Activated T-cell treated with anti-CD3 and anti-CD28 coated beads, Interleukin-2, amount 50 U/mL, for 1 hour (primary cell): ENCODE measurements at places on chromosomes 13 and 19.
A peak's percentile ranks its signal among the peaks of the same experiment; 100 is the strongest.

GRCh38 chr19:610801-611480, 21.3 kb downstream of the HCN2 start:
- DNase-seq = peak; percentile 66

- DNase-seq = no peak
Measured at GRCh38 chr19:23263870-23264590, 13.8 kb upstream of the ZNF724 start.

GRCh38 chr13:85031771-85032170, 767.4 kb downstream of the SLITRK6 start:
- DNase-seq = no peak

DNA sequence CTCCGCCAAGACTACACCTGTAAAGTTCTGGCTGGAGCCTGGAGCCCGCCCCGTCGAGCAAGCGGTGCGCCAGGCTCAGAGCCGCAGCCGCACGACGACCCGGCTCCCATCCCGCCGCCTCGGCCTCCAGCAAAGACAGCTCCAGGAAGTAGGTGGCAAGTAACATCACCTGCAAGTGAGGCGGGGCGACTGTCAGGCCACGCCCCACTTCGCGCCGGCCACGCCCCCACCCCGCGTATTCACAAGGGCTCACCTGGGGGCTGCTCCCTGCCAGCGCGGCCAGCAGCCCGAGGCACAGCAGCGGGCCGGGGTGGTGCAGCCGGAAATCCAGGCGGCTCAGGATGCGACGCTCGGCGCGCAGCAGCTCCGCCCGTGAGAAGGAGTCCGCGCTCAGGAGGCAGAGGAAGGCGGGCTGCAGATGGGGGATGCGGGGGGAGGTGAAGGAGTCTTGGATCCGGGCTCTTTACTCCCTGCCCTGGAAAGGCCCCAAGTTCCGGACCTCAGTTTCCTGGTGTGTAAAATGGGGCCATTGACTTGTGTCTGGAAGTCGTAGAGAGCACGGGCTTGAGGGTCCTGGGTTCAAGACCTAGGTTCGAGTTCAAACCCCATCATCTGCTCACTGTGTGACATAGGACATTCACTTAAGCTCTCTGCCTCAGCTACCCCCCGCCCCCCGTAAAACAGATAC, 3.2 kb downstream of the CCNP start:
- DNase-seq = peak; percentile 62

- peak; percentile 82 for DNase-seq
Measured at GRCh38 chr19:12933287-12934072, at the start of gene FARSA. TSS of gene FARSA (minus strand) at chr19:12933711. CDS start at chr19:12933696, 15 bp downstream.

GRCh38 chr19:28322491-28322890, 890.5 kb downstream of the UQCRFS1 start:
- DNase-seq = no peak

GRCh38 chr13:40016953-40017660, 361.6 kb downstream of the COG6 start:
- DNase-seq = no peak

DNA sequence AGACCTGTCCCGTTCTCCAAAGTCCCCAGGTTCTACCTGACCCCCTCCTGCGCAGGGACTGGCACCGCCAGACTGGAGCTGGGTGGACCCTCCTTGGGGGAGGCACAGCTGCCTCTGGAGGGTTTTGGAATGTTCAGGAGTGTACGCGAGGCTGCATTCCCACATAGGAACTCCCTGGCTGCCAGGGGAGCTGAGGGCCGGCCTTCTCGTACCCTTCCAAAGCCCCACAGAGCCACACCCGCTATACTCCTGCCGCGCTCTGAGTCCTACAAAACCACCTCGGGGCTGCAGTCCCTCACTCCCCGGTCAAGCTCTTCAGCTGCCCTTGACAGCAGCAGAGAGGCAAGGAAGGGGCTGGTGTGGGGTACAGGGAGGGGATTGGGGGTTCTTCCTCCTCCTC, 484 bp upstream of the MUC16 start:
- DNase-seq = no peak

- DNase-seq = no peak
Measured at GRCh38 chr19:45508861-45509691, 1.8 kb downstream of the VASP start.

GRCh38 chr13:33556828-33557227, 261.1 kb upstream of the RFC3 start:
- DNase-seq = no peak

- DNase-seq = no peak
Measured at GRCh38 chr13:94613051-94613450, 11.4 kb downstream of the GPR180 start.

DNA sequence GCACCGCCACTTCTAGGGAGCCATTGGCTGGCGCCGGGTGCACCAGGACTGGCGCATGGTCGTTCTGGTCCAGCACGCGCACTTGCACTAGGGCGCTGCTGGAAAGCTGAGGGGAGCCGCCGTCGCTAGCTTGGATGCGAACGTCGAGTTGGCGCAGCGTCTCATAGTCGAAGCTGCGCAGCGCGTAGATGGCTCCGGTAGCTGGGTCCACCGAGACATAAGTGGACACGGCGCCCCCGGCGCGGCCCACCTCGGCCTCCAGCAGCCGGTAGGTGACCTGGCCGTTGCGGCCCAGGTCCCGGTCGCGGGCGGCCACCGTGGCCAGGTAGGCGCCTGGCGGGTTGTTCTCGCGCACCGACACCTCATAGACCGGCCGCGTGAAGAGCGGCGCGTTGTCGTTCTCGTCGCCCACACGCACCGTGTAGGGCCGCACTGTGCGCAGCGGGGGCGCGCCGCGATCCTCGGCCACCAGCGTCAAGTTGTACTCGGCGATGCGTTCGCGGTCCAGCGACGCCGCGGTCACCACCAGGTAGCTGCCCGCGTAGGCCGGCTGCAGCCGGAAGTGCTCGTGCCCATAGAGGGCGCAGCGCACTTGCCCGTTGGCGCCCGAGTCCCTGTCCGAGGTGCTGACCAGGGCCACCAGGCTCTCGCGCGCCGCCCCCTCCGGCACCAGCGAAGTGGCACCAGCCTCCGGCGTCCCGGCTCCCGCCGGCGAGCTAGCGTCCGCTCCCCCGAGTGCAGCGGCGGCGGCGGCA, 1.7 kb downstream of the PCDH8 start:
- no peak for DNase-seq

DNA sequence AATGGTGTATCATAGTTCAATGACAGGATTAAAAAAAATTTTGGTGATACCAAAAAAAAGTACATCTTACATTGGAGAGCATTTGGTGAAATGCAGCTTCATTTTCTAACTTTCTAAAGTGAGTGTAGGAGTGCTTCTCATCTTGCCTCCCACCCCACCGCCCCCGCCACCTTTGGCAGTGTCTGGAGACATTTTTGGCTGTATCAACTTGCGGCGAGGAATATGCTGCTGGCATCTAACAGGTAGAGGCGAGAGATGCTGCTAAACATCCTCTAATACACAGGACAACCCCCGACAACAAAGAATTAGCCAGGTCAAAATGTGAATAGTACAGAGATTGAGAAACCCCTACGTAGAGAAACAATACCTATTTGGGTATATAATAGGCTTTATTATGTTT, 1.7 kb downstream of the DLEU7 start:
- DNase-seq = no peak
